ENCODE measurements at places on chromosomes 5 and 9.

GRCh38 chr5:150263801-150264621 lies 25.6 kb downstream of the CAMK2A start:
- no peak for DNase-seq

DNA sequence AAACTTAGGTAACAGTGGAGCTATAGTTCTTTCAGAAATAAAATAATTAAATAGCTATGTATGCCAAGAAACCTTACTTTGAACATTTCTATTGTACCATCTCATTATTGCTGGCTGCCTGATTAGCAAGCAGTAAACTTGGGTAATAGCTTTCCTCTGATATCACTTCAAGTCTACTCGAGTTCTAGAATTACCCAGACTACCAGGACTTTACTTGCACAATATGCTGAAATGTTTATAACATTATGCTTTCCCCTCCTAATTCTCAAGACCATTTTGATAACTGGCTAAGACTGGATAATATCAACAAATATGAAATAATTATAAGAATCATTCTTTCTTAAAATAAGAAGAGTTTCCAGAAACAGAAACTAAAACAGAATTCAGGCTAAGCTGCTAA lies 512.6 kb downstream of the RAB3C start:
- no peak for DNase-seq

- DNase-seq: no peak
These were observed 1.8 kb downstream of the AQP3 start for GRCh38 chr9:33445389-33446239.

GRCh38 chr9:26132746-26133312 lies 454.6 kb upstream of the TUSC1 start:
- no peak for DNase-seq

GRCh38 chr5:89090037-89090436 lies 207.1 kb upstream of the MEF2C start:
- no peak for DNase-seq

GRCh38 chr5:172172912-172173563 lies 15.0 kb downstream of the STK10 start:
- DNase-seq: no peak

GRCh38 chr9:134964271-134965055 lies 46.8 kb upstream of the FCN1 start:
- DNase-seq: no peak

GRCh38 chr5:115424030-115424429 lies 120.5 kb downstream of the FEM1C start:
- no peak for DNase-seq

DNA sequence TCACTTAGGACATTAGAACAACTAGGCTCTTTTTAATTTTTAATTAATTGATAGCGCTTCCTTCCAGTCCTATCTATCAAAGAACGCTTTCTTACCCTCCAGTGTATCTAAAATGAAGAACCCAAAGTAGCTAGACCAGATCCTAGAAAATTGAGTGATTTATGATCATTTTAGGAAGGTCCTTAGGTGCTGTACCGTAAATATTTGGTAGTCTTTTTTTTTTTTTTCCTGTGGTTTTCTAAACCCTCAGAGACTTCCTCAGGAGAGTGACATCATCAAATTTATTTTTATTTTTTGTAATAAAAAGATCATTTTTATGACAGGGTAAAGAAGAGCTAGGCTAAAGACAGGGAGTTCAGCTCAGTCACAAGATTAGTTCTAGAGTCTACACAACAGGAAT lies 197.4 kb downstream of the WDR70 start:
- no peak for DNase-seq

GRCh38 chr9:129938291-129938979 lies 103.2 kb downstream of the USP20 start:
- DNase-seq: no peak

- DNase-seq: no peak
These were observed 57.9 kb downstream of the DOCK8 start for GRCh38 chr9:272251-273213.

- no peak for DNase-seq
These were observed 967 bp downstream of the ANKRD31 start for GRCh38 chr5:75235711-75236110.

- DNase-seq: no peak
These were observed 35.3 kb upstream of the SPRY4 start for GRCh38 chr5:142360051-142360498.

DNA sequence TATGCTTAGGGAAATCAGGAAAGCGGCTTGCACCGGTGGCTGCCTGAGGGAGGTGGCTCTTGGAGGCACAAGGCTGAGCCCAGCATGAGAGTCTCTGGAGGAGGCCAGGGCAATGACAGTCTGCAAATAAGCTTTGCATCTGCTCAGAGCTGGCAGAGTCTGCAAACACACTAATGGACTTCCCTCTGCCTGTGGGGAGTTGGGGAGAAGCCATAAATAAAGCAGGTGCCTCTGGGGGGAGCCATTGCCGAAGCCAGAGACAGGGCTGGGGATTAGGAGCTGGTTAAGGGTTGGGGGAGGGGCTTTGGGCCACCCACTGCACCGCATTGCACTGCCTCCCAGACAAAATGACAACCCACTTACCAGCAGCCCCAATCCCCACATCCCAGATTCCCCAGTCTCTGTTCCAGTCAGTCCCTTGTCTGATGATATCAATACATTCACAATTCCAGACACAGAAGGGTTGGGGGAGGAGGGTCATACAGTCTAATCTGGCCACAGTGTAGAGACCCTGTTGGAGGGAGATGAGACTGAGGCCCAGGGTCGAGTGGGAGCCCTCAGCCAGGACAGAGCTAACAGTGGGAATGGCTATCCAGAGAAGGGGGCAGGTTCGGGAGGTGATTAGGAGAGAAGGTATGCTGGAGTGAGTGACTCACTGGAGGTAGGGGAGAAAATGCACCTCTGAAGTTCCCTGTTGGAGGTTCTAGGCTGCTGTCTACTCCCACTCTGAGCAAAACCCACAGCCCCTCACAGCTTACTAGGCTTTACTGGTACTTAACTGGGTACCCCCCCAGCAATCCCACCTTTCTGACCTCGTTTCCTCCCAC lies 53.7 kb downstream of the PAX5 start:
- peak; percentile 40 for DNase-seq

GRCh38 chr5:56840597-56840996 lies 25.2 kb downstream of the MAP3K1 start:
- no peak for DNase-seq

- DNase-seq: no peak
These were observed 480 bp upstream of the CCDC69 start for GRCh38 chr5:151224372-151224771.

GRCh38 chr5:32233220-32233695 lies 59.1 kb upstream of the GOLPH3 start:
- no peak for DNase-seq

All from NCI-H187 (cell line).